SIG-M5 (cell line): ENCODE measurements at places on chromosomes 1 and 21.

DNA sequence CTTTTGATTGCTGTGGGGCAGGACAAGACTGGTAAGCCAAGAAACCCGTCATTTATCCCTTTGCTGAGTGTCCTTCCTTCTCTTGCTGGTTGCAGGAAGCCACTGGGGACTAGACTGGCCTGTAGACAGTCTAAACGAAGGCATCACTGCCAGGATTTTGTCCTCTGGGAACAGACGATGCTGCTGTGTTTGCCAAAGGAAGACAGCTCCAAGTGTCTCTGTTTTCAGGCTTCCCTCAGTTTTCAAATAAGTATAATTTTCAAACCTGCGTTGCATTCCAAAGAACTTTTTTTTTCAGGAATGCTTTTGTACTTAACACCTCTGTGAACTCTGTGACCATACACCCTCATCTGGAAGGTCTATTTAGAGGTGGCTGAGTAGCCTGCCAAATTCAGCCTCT lies 269.4 kb downstream of the HLX start:
- no peak for DNase-seq

DNA sequence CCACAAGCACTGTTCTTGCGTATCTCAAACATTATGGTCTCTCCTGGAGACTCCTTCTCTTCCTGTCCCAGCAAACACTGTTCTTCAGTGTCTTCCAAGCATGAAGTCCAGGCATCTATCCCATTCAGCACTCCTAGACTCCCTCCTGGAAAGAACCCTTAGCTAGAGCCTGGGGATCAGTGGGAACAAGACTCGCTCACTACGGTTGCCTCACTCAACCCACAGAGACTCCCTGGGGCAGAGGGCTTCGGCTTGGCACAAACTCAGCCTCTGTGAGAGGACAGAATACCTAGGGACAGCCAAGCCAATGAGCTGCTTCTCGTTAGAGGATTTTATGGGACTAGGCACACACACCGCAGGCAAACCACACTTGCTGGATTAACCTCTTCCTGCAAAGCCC lies 86.5 kb upstream of the IPO9 start:
- no peak for DNase-seq

DNA sequence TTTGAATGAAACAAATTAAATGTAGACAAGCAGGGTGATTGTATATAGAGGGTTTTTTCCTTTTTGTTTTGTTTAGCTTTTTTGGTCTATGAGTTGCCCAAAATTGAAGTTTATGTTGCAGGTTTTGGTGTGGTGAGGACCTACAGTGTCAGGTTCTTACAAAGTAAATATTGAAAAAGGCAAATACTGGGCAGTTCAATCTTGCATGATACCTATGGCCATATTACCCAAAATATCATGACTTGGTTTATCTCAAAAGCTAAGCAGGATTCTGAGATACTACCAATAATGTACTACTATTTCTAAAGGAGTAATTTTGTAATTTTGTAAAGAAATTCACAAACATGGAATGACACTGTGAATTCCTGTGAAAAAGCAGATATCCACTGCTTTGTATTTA lies 1.8 kb downstream of the DNAJB4 start:
- DNase-seq = no peak

GRCh38 chr1:39395357-39395831 lies 96.0 kb upstream of the BMP8A start:
- DNase-seq = no peak

- no peak for DNase-seq
These were observed 327.7 kb downstream of the PTPRC start for GRCh38 chr1:198966519-198966918.

DNA sequence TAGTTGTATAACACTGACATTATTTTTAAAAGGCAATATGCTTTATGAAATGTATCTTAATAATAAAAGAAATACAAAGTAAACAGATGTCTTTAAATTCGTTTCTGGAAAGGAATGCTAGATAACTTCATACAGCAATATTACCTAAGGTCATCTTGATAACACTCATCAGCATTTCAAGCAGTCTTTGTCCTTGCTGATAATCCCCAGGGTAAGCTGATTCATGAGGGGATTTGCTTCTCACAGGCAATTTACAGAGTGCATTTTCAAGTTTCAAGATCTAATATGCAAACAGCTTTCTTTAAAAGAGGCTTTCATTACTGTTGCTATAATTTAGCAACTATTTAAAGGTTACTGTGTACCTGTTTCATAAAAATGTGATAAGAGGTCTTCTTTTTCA lies 75.2 kb upstream of the NEK2 start:
- DNase-seq = no peak

GRCh38 chr21:32888971-32889370 lies 117.4 kb upstream of the PAXBP1 start:
- DNase-seq = no peak

DNA sequence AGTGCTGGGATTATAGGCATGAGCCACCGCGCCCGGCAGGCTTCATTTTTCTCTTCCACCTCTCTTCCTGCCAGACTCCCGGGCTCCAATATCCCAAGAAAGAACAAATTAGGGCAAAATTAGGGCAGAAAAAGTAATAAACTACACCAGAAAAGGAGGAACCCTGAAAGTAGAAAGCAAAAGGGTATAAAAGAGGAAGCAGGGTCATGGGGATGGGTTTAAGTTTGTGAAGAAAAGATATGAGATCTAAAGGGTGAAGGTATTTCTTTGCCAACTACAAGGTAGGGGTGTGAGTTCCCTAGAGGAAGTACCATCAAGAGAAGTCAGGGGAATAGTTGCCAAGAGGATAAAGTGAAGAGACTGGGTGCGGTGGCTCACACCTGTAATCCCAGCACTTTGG lies 9.9 kb downstream of the PTPN22 start:
- no peak for DNase-seq

DNA sequence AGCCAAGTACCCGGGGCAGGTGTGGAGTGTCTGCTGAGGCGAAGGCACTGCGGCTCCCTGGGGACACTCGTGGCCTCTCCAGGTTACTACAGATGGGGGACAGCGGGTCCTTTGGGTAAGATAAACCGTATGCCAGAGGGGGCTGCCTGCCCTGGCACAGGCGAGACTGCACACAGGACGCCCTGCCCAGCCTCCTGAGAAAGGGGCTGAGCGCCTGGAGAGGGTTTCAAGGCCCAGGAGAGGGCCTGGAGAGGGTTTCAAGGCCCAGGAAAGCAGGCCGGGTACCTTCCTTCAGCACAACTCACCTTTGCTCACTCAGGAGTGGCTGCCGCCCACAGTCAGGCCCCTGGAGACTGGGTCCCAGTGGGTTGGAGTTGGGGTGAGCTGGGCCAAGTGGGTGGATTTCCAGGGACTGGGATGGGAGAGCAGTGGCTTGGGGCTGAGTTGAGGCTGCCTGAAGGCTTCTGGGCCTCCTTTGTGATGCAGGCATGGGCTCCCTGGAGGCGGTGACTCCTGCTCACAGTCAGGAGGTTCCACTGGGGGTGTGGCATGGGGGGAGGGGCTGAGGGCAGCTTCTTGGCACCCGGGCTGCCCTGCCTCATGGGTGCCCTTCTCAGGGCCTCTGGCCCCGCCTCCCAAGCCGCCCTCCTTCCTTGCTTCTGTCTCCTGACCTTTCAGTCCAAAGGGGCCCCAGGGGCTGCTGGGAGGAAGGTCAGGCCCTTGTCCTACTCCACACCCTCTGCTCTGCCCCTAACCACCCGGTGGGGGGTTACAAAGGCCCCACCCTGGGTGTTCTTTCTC lies at the start of gene MMEL1:
TSS of gene MMEL1 (minus strand) at position 456 of the 801 bp plus-strand sequence. CDS start 3,532 bp downstream, outside the sequence.
- DNase-seq = no peak

GRCh38 chr1:218891577-218891976 lies 282.1 kb upstream of the LYPLAL1 start:
- no peak for DNase-seq

GRCh38 chr1:246413430-246413829 lies 93.6 kb downstream of the SMYD3 start:
- no peak for DNase-seq

DNA sequence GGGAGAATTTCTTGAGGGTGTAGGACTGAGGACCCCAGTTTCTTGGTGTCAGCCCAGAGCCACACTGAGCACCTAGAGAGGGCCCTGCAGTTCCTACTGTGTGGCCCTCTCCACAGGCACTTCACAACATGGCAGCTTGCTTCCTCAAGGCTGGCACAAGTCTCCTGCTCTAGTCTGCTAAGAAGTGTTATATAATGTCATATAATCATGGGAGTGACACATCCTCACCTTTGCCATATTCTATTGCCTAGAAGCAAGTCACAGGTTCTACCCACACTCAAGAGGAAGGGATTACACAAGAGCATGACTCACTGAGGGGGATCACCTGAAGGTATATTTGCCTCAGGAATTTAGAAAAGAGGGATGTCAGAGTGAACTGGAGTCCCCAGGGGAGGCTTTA lies 5.5 kb upstream of the SNX27 start:
- DNase-seq = no peak

DNA sequence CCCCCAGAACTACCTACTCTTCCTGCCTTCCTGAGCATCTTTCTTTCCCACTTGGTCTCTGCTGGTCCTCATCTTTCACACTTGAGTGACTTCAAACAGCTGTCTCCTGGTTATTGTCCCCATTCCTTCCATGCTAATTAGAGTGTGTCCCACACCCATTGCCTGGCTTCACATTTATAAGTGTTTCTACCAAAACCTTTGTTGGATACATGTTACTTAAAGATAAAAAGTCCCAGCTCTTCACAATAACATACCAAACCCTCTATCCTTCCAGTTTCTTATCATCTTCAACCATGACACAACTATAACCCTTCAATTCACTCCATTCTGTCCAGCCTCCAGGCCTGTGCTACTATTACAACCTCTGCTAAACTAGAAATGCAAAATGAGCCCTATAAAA lies 41.0 kb downstream of the VCAM1 start:
- DNase-seq = no peak

DNA sequence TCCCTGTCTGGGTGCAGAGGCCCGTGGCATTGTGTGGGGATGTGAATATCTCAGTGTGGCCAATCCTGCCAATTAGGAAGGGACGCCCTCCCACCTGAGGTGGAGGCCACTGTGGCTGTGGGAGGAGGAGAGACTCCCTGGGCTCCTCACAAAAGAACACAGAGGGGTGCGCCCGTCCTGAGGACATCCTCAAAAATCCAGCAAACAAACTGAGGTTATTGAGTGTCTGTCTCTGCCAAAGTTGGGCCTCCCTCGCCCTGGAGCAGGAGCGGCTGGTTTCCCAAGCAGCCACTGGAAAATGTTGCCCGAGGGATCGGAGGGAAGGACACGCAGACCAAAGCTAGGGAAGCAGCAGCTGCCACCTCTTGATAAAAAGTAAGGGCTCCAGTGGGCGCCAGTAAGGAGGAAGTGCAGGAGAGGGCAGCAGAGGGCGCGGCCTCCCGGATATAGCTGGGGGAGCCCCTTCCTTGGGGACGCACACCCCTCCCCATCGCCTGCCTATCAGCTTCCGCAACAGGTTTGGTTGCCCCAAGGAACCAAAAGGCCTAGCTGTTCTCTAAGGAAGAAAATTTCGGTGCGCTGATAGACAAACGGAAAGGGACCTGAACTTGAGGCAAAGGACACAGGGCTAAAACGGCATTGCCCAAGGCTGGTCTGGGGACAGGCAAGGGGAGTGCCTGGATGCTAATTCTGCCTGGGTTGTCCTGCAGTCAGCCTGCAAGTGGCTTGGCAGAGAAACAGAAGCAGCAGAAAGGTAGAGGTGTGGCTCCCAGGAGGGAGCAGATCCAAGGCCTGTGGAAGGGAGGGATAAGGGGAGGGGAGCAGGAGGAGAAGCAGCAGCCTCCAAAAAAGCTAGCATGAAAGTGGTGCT lies 1.7 kb upstream of the GRIK3 start:
- no peak for DNase-seq

GRCh38 chr1:155389826-155390225 lies 69.1 kb downstream of the RUSC1 start:
- no peak for DNase-seq

DNA sequence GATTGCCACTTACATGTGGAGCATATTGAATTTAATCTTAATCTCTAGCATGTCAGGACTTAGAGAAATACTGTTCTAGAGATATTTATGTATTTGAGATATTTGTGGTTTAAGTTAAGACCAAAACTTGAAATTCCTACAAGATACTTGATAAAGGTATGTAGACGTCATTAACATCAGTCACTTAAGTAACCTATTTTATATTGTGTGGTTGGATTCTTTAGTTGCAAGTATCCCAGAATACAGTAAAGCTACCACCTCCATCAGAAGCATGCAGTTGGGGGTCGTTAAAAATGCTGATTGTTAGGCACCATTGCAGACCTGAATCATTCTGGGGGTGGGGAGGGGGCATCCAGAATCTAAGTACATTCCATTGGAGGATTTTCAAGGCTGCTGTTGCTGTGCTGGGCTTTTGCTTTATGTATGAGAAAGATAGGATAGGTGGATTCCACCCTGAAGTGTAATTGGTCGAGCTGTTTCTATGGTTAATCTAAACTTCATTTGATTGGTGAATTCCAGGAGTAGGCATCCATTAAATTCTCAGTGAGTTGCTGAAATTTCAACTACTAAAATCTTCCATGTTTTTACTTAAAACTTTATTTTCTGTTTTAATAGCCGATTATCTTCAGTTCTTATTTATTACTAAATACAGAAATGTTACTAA lies 4.0 kb downstream of the H3-3A start:
- DNase-seq = no peak

DNA sequence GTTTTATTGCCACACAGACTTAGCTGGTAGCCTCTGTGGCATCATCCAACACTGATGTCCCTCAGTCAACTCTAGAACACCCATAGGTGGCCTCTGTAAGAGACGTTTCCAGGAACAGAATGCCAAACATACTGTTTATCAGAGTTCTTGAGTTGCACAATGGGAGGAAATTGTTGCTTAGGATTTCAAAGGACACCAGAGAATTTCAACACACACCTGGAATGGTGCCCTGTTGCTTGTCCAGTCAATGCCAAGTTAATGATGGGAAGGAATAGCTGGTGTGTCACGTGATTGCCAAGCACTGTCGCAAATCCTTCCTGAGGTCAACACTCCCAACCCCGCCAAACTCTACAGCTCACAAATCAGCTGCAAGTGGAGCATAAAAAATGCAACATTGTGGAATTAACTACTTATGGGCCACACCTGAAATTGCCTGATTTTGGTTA lies 28.6 kb upstream of the DUSP23 start:
- DNase-seq = no peak

- no peak for DNase-seq
These were observed 190.8 kb downstream of the LTN1 start for GRCh38 chr21:28801906-28802305.

DNA sequence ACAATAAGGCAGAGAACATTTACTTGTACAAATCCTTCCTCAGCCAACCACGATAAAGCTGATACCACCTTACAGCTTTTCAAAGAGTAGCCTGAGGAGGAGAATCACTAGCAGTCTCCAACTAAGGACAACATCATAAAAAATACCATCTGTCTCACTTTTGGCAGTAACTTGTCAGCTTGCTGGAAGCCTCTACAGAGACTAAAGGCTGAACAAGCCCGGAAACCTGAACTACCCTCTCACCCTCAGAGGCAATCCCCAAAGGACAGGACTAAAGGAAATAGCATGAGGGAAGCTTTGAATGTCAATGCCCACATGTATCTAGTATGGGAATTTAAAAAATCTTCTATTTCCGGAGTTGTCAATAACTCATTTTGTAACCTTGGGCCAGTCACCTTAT lies 10.6 kb downstream of the SRSF4 start:
- DNase-seq = no peak

- DNase-seq = no peak
These were observed 273.7 kb downstream of the SDCCAG8 start for GRCh38 chr1:243529512-243529911.
